CMK (cell line): ENCODE measurements at places on chromosomes 16 and 17.

- DNase-seq: no peak
Measured at GRCh38 chr17:7843536-7844291, 9.7 kb downstream of the KDM6B start.

DNA sequence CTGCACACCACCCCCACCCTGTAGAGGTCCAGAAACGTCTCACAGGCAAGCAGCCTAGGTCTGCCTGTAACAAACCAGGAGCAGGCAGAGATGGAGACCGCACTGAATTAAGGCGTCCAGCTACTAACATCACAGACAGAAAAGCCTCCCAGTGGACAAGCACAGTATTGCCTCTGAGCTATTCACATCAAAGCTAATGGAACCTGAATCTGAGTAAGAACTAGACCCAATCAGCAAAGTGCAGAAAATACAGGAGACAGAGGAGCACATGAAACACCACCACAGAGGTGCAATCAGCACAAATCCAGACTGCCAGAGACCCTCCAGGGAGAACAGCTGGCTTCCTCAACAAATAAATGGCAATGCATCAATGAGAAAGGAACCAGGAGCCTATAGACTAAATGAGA, 22.2 kb upstream of the PEMT start:
- DNase-seq: peak; percentile 48

DNA sequence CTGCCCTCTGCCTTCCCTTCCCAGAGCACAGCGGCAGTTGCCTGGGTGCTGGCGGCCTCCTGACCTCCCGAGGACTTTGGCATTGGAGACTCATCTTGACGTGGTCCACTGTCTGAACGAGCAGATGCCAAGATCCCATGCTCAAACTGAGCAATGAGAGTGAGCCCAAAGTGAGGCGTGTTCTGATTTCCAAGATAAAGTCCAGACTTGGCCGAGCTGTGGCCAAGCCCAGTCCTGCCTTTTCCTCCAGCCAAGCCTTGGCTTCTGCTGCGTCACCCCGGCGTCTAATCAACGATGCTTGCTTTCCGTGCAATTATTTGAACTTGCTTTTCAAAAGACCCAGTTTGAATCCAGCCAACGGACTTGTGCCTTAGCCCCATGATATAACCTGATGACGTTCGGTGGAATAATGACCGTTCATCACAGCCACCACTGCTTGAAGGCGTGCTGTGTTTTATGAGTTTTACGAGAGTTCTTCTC, 179.2 kb downstream of the IRF8 start:
- no peak for DNase-seq

GRCh38 chr17:80374732-80375585, 40.0 kb upstream of the ENDOV start:
- DNase-seq: no peak

GRCh38 chr17:66654764-66655163, 180.2 kb upstream of the CACNG5 start:
- no peak for DNase-seq

- DNase-seq: no peak
Measured at GRCh38 chr16:78689028-78689427, 589.6 kb downstream of the WWOX start.

GRCh38 chr17:41464173-41464572, 3.0 kb downstream of the KRT32 start:
- DNase-seq: no peak

- no peak for DNase-seq
Measured at GRCh38 chr16:87466975-87467501, 25.8 kb downstream of the ZCCHC14 start.

DNA sequence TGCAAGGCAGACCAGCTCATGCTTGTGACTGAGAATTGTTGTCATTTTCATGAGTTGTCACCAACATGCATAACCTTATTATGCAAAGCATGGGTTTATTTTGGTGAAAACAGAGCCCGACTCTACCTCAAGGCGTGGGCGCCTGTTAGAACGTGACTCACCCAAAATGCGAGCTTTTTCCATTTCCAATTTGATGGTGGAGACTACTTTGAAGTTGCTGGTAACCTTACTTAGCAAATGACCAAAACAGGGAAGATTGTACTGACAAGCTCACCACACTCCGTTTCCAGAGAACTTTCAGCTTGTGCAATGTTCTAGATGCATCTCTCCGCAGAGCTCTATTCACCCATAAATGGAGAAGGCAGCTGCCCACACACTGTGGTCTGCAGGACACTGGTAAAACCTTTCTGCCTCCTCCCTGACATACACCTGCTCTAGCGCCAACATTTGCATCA, 284.5 kb downstream of the MAF start:
- DNase-seq: no peak

DNA sequence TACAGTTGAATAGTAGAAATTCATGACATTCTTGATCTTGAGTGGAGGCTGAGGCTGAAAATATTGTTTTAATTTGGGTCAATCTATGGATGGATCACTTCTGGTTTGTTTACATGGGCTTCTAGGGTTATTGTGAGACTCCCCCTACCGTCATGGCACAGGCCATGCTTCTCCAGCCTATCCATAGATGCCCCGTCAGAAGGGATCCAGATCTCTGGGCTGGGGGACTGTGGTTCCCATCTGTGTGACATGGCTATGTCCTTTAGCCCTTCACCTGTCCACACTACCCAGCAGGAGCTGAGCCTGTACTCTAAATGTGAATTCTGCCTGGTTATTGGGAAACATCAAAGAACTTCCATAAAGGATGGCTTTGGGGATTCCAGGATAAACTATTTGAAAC, 160.4 kb downstream of the ABCC12 start:
- DNase-seq: no peak

DNA sequence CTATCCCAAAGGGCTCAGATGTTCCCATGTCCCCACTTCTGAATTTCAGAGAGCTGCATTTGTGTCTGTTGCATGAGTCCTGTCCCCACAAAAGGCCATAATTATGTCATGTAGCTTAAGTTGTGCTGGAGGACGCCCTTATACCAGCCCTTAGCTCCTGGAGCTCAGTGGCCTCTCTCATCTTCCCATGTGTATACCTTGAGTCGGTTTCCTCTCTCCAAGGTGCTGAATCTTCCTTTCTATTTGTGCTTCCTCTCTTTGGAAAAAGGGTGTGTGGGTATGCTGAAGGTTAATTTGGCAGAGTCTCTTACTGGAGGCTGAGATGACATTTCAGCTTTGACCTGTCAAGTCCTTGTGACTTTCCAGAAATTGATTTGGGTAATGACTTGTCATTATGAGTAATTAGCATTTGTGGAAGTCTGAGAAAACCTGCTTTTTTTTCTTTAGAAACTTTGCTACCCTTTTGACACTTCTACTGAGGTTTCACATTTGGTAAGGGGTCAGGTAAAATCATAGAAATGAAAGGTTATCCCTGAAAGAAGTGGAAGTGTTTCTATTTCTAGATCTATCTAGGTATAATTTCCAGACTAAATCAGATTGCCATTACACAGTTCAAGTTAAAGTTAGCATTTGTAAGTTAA, 185.4 kb downstream of the ABCC12 start:
- DNase-seq: no peak

- DNase-seq: no peak
Measured at GRCh38 chr16:50494501-50495491, 53.4 kb upstream of the NKD1 start.

GRCh38 chr17:67200727-67201301, 44.2 kb downstream of the HELZ start:
- DNase-seq: no peak

- no peak for DNase-seq
Measured at GRCh38 chr17:51128076-51128475, 7.4 kb upstream of the SPAG9 start.

GRCh38 chr16:66364959-66365306, 1.6 kb upstream of the CDH5 start:
- DNase-seq: no peak

- no peak for DNase-seq
Measured at GRCh38 chr16:1167276-1168107, 14.6 kb downstream of the CACNA1H start.

- no peak for DNase-seq
Measured at GRCh38 chr17:73874008-73874720, 229.9 kb upstream of the SDK2 start.

- DNase-seq: no peak
Measured at GRCh38 chr17:49554694-49555494, 20.8 kb upstream of the NXPH3 start.

GRCh38 chr17:64162554-64162953, 32.6 kb upstream of the ERN1 start:
- no peak for DNase-seq

DNA sequence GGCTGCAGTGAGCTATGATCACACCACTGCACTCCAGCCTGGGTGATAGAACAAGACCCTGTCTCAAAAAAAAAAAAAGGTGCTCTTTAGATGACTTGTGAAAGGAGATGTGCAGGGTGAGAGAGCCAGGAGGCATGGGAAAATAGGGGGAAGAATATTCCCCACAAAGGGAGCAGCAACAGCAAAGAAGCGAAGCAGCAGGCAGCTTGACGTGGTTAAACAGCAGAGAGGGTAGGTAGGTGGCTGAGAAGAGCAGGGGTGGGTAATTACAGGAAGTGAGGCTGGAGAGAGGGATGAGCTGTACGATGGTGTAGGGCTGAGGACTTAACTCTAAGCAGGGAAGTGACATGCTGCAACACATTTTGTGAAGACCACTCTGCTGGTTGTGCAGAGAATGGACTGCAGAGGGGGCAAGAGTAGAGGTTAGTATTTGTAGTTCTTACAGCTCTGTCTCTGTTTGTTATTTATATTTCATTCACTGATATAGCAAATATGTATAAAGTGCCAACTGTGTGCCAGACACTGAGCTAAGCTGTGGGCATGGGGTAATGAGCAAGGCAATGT, 1.6 kb downstream of the HEATR3 start:
- DNase-seq: peak; percentile 21

GRCh38 chr17:82118815-82119380, 20.9 kb upstream of the FASN start:
- no peak for DNase-seq

DNA sequence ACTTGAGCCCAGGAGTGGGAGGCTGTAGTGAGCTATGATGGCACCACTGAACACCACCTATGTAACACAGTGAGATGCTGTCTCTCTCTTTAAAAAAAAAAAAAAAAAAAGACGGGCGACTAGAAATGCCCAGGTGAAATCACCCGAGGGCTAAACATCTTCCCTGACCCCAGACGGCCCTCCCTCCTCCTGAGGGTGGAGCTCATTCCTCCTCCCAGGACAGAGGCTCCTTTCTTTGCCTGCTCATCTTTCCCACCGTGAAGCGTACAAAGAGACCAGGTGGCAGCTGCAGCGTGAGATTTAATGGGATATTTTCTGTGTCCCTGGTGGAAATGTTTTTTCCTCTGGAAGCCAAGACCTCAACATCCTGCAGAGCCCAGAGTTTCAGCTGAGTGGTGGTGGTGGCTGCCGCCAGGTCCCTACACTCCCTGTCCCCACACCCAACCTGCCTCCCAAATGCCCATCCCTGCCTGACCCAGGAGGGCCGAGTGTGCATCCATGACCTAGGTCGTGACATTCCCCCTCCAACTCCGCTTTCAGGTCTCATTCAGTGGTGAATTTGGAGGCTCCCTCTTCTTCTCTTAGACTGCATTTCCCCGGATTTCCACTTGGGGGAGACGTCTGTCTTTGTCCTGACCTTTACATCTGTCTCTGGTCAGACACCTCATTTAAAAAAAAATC, 14.4 kb upstream of the GPRC5B start:
- peak; percentile 14 for DNase-seq

DNA sequence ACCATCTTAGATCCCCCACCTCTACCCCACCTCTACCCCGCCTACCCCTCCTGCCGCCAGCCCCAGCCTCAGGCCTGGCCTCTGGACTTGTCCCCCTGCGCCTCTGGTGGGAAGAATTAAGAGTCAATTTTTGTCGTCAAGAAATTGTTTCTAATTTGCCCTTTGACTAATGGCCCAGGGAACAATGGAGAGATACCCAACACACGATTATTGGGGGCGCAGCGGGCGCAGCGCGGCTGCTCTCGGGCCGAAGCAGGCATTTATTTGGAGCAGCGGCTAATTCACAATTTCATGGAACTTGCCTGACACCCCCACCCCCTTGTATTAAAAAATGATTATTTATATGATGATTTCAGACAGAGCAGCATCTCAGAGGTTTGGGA, 4.4 kb upstream of the BAHCC1 start:
- no peak for DNase-seq

DNA sequence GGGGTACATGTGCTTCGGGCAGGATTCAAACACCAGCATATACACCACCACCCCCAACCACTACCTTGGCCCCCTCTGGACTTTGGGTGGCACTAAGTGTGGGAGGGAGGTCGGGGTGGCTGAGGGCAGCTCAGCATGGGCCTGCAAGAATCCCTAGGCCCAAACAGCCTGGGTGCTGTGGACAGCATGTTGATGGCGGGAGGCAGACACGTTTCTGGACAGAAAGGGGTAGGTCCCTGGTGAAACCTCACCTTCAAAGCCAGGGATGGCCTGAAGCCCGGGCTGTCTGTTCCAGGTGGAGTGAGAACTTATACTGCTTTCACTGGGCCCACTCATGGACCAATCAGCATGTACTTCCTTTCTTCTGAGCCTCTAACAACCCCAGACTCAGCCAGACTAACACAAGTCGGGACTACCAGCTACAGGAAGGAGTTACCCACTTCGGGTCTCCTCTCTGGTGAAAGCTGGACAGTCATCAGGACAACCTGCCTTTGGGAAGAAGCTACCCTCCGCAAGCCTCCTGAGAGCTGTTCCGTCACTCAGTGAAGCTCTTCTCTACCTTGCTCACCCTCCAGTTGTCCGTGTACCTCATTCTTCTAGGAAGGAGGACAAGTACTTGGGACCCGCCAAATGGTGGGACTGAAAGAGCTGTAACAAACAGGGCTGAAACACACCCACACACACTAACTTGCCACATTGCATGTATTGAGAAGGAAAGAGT, 203.0 kb downstream of the CPPED1 start:
- DNase-seq: no peak

DNA sequence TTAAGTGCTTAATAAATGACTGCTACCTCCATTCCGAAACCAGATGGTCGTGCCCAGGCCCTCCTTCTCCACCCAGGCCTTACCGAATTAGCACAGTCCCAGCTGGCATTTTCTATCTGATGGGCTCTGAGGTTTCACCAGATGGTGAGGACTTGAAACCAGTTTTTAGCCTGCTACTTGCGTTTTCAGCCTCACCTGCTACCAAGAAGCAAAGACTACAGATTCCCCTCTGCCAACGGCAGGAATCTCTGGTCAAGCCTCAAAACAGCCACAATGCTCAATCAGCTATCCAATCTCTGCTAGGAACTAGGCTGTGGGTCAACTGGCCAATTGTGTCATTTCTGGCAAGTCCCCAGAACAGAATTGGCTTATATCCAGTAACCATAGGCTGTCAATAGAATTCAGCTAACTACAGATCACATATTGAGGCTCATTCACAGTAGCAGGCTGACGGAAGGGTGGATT, 11.7 kb downstream of the PECAM1 start:
- DNase-seq: no peak

- no peak for DNase-seq
Measured at GRCh38 chr16:53846971-53847370, 143.0 kb downstream of the FTO start.
